ENCODE measurements at places on chromosomes 1 and 21. TPM values are rescaled to one million over a fixed set of nuclear protein-coding genes. Genes with fewer than 3 reads are reported as not detected.

ACTRT2 gene
- not detected for polyA plus RNA-seq

CD48 gene
- not detected for polyA plus RNA-seq

BACH1 gene
- polyA plus RNA-seq, result 6.0 TPM

SH3GLB1 gene
- polyA plus RNA-seq, result 7.7 TPM

ZP4 gene
- polyA plus RNA-seq, result not detected

RLF gene
- 2.4 TPM for polyA plus RNA-seq

C4BPA gene
- not detected for polyA plus RNA-seq

SH2D1B gene
- polyA plus RNA-seq, result not detected

APOBEC4 gene
- polyA plus RNA-seq, result not detected

MAN1C1 gene
- polyA plus RNA-seq, result 14.4 TPM

PTAFR gene
- 3.4 TPM for polyA plus RNA-seq

GLMN gene
- 5.7 TPM for polyA plus RNA-seq

RNF19B gene
- polyA plus RNA-seq, result 9.8 TPM

MARK1 gene
- 5.5 TPM for polyA plus RNA-seq

RCSD1 gene
- polyA plus RNA-seq, result 0.47 TPM

OR2L3 gene
- not detected for polyA plus RNA-seq

FBXO44 gene
- polyA plus RNA-seq, result 43.0 TPM

CLCA2 gene
- polyA plus RNA-seq, result not detected

AMPD1 gene
- not detected for polyA plus RNA-seq

PAPPA2 gene
- polyA plus RNA-seq, result 0.06 TPM

WDR3 gene
- 14.0 TPM for polyA plus RNA-seq

CHRM3 gene
- polyA plus RNA-seq, result 3.4 TPM

SPRR2B gene
- not detected for polyA plus RNA-seq

RGSL1 gene
- not detected for polyA plus RNA-seq

CHAF1B gene
- 11.0 TPM for polyA plus RNA-seq

PRAMEF17 gene
- not detected for polyA plus RNA-seq

ODR4 gene
- 4.1 TPM for polyA plus RNA-seq

HMGCS2 gene
- polyA plus RNA-seq, result not detected

ASTN1 gene
- 2.9 TPM for polyA plus RNA-seq

GLRX2 gene
- 4.8 TPM for polyA plus RNA-seq

PGBD5 gene
- 16.3 TPM for polyA plus RNA-seq

ZBTB40 gene
- 5.1 TPM for polyA plus RNA-seq

GPR25 gene
- not detected for polyA plus RNA-seq

TRPM2 gene
- polyA plus RNA-seq, result 0.17 TPM

RPTN gene
- not detected for polyA plus RNA-seq

S100A3 gene
- 0.77 TPM for polyA plus RNA-seq

TTC24 gene
- polyA plus RNA-seq, result 0.08 TPM

ENSA gene
- polyA plus RNA-seq, result 49.9 TPM

DENND2D gene
- 1.6 TPM for polyA plus RNA-seq

CSDE1 gene
- 96.7 TPM for polyA plus RNA-seq

S100A7A gene
- polyA plus RNA-seq, result not detected

Data from H1 (cell line).